T-cell (primary cell): ENCODE measurements at places on chromosomes 5 and 9.

- DNase-seq, result no peak
- no peaks in the 10 kb centered on the region for H3K36me3 ChIP-seq
- H3K27ac ChIP-seq, result no peak overlapping the region
- H3K27me3 ChIP-seq, result peaks cover 45% of the 10 kb centered on the region
- no peaks in the 10 kb centered on the region for H3K4me1 ChIP-seq
Observed at GRCh38 chr9:136255166-136255538, 9.5 kb upstream of the QSOX2 start.

- no peak overlapping the region for H3K27ac ChIP-seq
- H3K27me3 ChIP-seq, result no peaks in the 10 kb centered on the region
- no peak for DNase-seq
- H3K4me3 ChIP-seq, result no peak overlapping the region
Observed at GRCh38 chr9:119834064-119834620, 464.9 kb upstream of the BRINP1 start.

DNA sequence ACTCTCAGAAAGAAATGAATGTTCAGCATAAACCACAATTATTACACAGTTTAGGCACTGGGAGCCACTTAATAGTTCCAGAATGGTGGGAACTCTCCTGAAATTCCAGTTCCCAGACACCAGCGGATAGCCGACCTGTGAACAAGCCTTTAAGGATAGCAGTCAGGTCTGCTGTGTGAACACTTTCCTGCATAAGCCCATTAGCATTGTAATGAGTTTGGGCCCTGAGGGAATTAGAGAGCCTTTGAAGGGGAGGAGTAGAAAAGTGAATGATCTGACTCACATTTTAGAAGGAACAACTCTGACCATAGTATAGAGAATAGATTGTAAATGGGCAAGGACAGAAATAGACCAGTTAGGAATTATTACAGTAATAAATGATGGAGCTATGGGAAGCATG, 189.1 kb downstream of the ADGRV1 start:
- no peaks in the 10 kb centered on the region for H3K36me3 ChIP-seq
- no peak overlapping the region for H3K27ac ChIP-seq
- H3K27me3 ChIP-seq, result no peaks in the 10 kb centered on the region
- H3K4me3 ChIP-seq, result no peak overlapping the region
- DNase-seq, result no peak

DNA sequence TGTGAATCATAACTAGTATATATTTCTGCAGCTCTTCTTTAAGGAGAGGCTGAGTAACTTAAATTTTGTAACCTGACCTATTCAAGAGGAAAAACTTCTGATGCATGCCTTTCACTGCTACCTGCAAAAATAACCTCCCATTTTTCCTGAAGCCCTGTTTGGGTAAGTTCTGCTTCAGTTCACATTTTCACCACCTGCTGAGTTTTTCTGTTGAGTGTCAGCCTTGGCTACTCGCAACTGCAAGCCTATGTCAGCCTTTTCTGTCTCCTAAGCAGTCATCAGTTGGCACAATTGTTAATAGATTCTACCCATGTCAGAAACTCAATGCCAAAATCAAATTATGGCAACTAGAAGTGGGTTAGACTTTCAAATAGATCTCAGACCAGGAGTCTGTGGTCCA, 8.2 kb upstream of the TNFAIP8 start:
- no peak overlapping the region for H3K4me3 ChIP-seq
- peaks cover 17% of the 10 kb centered on the region for H3K36me3 ChIP-seq
- peaks cover 62% of the 10 kb centered on the region for H3K4me1 ChIP-seq
- H3K27me3 ChIP-seq, result no peaks in the 10 kb centered on the region
- no peak overlapping the region for H3K27ac ChIP-seq
- no peak for DNase-seq

- no peaks in the 10 kb centered on the region for H3K4me1 ChIP-seq
- no peak overlapping the region for H3K27ac ChIP-seq
- H3K36me3 ChIP-seq, result no peaks in the 10 kb centered on the region
Observed at GRCh38 chr9:17246770-17247169, 111.9 kb downstream of the CNTLN start.

DNA sequence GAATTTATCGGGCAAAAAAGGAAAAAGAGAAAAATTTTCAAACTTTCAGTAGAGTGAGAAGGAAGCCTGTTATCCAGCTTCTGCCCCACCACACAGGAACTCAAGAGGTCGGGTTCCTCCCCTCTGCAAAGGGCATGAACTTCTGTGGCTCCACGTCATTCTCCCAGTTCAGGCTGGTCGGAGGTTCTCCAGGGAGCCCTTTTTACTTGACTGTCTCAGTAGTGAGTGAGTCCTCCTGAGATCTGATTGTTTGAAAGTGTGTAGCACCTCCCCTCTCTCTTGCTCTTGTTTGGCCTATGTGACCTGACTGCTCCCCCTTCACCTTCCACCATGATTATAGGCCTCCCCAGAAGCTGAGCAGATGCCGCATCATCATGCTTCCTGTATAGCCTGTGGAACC, 9.7 kb downstream of the SPINK1 start:
- no peak overlapping the region for H3K4me3 ChIP-seq
- no peaks in the 10 kb centered on the region for H3K4me1 ChIP-seq
- no peaks in the 10 kb centered on the region for H3K27me3 ChIP-seq
- DNase-seq, result no peak
- H3K27ac ChIP-seq, result no peak overlapping the region

GRCh38 chr9:134420281-134420845, 94.1 kb downstream of the RXRA start:
- H3K27me3 ChIP-seq, result no peaks in the 10 kb centered on the region
- peaks cover 5% of the 10 kb centered on the region for H3K36me3 ChIP-seq
- no peak overlapping the region for H3K27ac ChIP-seq
- H3K4me1 ChIP-seq, result no peaks in the 10 kb centered on the region
- DNase-seq, result no peak

- peaks cover 4% of the 10 kb centered on the region for H3K4me1 ChIP-seq
- H3K27ac ChIP-seq, result no peak overlapping the region
- no peaks in the 10 kb centered on the region for H3K27me3 ChIP-seq
- peaks cover 2% of the 10 kb centered on the region for H3K36me3 ChIP-seq
- DNase-seq, result no peak
Observed at GRCh38 chr5:172079876-172080275, 73.4 kb upstream of the FBXW11 start.

- no peak for DNase-seq
- H3K27me3 ChIP-seq, result no peaks in the 10 kb centered on the region
- no peaks in the 10 kb centered on the region for H3K36me3 ChIP-seq
- no peak overlapping the region for H3K4me3 ChIP-seq
- no peak overlapping the region for H3K27ac ChIP-seq
Observed at GRCh38 chr5:143244990-143245389, 158.5 kb downstream of the NR3C1 start.

- DNase-seq, result no peak
- H3K4me1 ChIP-seq, result no peaks in the 10 kb centered on the region
- no peak overlapping the region for H3K27ac ChIP-seq
- no peaks in the 10 kb centered on the region for H3K36me3 ChIP-seq
- no peaks in the 10 kb centered on the region for H3K27me3 ChIP-seq
- H3K4me3 ChIP-seq, result no peak overlapping the region
Observed at GRCh38 chr5:175236176-175236575, 207.8 kb downstream of the DRD1 start.

DNA sequence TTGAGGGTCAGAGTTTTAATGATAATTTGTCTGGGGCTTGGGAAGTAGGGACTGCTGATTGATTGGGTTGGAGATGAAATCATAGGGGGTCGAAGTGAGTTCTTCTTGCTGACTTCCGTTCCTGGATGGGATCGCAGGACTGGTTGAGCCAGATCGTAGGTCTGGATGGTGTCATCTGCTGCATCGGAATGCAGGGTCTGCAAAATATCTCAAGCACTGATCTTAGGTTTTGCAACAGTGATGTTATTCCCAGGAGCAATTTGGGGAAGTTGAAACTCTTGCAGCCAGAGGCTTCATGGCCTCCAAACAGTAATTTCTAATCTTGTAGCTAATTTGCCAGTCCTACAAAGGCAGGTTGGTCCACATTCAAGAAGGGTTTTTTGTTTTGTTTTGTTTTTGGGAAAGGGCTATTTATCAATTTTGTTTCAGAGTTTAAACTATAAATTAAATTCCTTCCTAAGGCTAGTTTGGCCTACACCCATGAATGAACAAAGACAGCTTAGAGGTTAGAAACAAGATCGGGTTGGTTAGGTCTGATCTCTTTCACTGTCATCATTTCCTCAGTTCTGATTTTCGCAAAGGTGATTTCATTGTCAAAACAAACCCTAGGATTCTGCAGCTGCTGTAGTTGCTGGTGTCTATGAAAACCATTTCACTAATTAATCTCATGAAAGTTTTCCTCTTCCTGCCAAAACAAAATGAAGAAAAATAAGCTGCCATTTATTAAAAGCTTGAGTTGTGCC, 388.0 kb downstream of the TMEM232 start:
- H3K36me3 ChIP-seq, result no peaks in the 10 kb centered on the region
- no peaks in the 10 kb centered on the region for H3K4me1 ChIP-seq
- DNase-seq, result no peak
- H3K27ac ChIP-seq, result no peak overlapping the region

GRCh38 chr5:159041444-159042198, 58.1 kb downstream of the EBF1 start:
- H3K27me3 ChIP-seq, result peaks cover 7% of the 10 kb centered on the region
- H3K4me1 ChIP-seq, result no peaks in the 10 kb centered on the region
- DNase-seq, result no peak
- H3K27ac ChIP-seq, result no peak overlapping the region

DNA sequence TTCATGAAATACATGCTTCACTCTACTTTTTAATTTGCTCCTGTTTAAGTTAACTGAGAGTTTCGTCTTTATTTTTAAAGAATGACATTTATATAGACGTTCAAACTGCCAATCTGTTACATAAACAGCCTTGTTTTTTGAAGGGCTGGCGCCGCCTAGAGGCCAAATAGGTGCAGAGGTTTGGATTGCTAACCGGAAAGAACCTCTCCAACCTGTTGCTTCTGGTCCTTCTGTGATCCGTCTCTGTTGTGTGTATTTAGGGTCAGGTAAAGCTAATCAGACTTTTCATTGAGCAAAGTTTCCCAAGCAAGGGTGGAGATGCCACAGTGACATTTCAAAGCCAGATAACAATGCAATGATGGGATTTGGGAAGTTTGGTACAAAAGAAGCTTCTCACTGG, 39.5 kb upstream of the GLIS3 start:
- DNase-seq, result peak; percentile 84
- H3K4me1 ChIP-seq, result peaks cover 3% of the 10 kb centered on the region
- no peaks in the 10 kb centered on the region for H3K27me3 ChIP-seq
- H3K4me3 ChIP-seq, result no peak overlapping the region
- H3K36me3 ChIP-seq, result no peaks in the 10 kb centered on the region
- H3K27ac ChIP-seq, result no peak overlapping the region

GRCh38 chr9:121358751-121359150, 11.3 kb downstream of the STOM start:
- no peak overlapping the region for H3K4me3 ChIP-seq
- DNase-seq, result no peak
- H3K36me3 ChIP-seq, result peaks cover 3% of the 10 kb centered on the region
- H3K4me1 ChIP-seq, result no peaks in the 10 kb centered on the region
- H3K27me3 ChIP-seq, result no peaks in the 10 kb centered on the region
- peak overlapping the region; percentile 73 for H3K27ac ChIP-seq

- DNase-seq, result no peak
- H3K27me3 ChIP-seq, result no peaks in the 10 kb centered on the region
- no peak overlapping the region for H3K27ac ChIP-seq
- no peaks in the 10 kb centered on the region for H3K36me3 ChIP-seq
Observed at GRCh38 chr5:103519550-103519949, 43.0 kb downstream of the NUDT12 start.

GRCh38 chr5:157339409-157339808, 73.5 kb downstream of the CYFIP2 start:
- H3K36me3 ChIP-seq, result peaks cover 10% of the 10 kb centered on the region
- no peaks in the 10 kb centered on the region for H3K4me1 ChIP-seq
- no peak for DNase-seq
- H3K4me3 ChIP-seq, result no peak overlapping the region
- H3K27ac ChIP-seq, result no peak overlapping the region

DNA sequence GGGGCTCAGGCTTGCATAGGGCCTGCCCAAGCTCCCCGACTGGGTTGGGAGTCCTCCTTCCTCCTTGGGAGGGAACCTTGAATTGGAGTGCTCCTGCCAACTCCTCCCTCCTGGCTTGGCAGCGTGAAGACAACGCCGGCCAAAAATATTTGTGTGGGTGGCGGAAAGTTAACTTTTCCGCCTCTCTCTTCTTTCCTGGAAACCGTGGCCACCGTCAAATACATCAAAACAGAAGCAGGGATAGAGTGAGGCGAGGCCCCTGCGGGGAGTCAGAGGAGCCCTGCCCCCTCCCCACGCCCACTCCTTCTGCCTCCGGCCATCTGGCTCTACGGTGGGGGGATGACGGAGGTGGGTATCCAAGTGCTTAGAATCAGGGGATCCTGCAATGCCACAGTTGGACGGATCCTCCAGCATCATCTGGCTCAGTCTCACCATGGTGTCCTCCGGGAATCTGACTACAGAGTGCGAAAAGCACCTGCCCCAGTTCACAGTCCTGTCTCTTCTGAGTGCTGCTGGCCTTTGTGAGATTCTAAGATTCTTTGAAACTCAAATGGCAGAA, 25.2 kb upstream of the SYNPO start:
- H3K36me3 ChIP-seq, result no peaks in the 10 kb centered on the region
- no peak overlapping the region for H3K27ac ChIP-seq
- DNase-seq, result no peak

DNA sequence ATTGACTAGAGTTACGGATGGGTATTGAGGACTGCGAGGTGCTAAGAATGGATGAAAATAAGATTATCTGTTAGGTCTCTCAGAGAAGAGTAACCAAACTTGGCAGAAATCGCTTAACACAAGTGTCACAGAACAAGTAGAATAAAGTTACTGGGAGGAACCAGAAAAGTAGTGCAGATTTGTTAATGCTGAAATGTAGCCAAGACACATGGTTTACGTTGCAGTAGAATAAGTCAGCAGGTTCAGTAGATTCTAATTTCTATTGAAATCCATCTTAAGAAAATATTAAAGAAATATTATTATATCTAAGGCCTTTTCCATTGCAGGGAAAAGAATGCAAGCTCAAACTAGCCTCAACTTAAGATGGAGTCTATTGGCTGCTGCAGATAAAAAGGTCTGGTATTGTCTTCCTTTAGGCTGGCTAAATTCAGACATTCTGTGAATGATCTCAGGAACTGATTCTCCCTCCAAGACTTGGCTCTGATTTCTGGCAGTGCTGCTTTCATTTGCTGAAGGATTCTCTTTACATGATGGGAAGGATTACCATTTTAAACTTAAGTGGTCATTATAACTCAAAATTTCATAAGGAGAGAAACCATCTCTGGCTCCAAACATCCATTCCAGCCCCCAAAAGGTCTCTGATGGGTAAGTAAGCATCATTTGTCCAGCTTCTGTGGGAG, 314.9 kb downstream of the MARCHF11 start:
- no peak for DNase-seq
- H3K36me3 ChIP-seq, result no peaks in the 10 kb centered on the region
- no peaks in the 10 kb centered on the region for H3K27me3 ChIP-seq
- no peaks in the 10 kb centered on the region for H3K4me1 ChIP-seq
- H3K4me3 ChIP-seq, result no peak overlapping the region
- H3K27ac ChIP-seq, result no peak overlapping the region

DNA sequence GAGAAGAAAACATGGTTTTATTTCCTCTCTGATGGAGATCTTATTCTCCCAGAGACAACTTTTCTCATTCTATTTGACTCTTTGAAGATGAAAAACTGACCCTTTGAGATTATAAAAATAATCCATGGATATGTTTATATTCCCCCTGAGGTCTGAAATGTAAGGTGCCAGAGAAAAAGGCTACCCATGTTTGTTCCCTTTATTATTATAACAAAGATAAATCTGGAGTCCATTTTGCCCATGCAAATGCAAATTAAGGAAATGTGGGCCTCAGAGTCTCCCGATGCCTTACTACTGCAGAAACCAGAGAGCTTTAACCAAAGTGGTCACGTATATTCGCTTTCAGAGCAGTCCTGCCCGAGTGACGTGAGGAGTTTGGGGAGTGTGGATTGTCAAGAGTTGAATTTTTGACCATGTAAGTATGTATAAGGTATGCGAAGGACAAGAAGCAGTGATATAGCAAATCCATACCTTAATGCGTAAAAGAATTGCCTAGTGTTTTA, 312.5 kb downstream of the RASEF start:
- DNase-seq, result no peak
- no peak overlapping the region for H3K27ac ChIP-seq
- H3K4me3 ChIP-seq, result no peak overlapping the region
